GM18507 (cell line): ENCODE measurements at places on chromosomes 1 and 21.

DNA sequence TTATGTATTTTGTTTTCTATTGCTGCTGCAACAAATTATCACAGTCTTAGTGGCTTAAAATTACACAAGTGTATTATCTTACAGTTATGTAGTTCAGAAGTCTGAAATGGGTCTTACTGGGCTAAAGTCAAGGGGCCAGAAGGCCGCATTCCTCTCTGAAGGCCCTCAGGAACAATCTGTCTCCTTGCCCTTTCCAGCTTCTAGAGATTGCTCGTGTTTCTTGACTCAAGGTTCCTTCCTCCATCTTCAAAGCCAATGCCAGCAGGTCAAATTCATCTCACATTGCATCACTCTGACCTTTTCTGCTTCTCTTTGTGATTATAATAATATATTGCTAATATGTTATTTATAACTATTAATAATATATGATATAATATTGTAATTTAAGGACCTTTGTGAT lies 97.1 kb downstream of the DIRAS3 start:
- no peak for DNase-seq

- no peak for DNase-seq
Measured at GRCh38 chr1:45843474-45843905, 40.1 kb downstream of the MAST2 start.

DNA sequence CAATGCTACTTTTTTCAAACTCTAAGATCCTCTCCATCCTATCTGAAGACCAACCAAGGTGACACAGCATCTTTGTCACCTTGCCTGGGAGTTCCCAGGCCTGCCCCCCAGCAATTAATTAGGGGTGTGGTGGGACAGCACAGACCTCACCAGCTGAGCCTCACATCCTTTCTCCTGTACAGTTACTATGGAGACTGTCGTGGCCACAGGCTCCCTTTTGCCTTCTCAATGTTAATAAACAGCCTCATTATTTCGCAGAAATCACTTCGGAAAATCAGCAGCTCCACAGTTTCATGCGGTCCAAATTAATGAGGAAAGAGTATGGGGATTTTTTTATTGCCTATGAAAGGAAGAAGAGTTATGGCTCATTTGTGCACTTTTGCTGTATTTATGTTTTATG lies 378.3 kb downstream of the NPHP4 start:
- DNase-seq: no peak

- no peak for DNase-seq
Measured at GRCh38 chr1:87612956-87613355, 284.3 kb downstream of the LMO4 start.

DNA sequence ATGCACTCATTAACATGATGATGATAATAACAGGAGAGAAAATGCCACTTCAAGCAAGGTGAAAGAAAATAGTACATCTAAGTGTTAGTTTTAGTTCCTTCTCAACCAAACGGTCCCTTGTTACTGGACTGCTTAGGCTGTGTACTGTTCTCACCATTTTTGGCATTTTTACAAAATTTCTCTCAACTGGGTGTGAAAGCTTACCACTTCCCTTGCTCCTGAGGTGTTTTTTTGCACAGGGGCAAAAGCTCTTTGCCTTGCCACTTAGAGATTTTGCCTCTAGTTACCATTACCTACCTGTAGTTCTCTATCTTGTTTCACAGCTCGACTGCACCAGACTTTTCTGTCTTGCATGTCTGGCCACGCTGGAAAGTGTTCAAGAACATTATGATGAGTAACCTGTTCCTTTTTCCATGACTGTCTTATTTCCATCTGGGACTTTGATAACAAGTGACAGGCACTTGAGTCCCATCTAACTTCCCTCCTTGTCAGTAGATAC lies 10.7 kb downstream of the NEK7 start:
- DNase-seq: no peak

DNA sequence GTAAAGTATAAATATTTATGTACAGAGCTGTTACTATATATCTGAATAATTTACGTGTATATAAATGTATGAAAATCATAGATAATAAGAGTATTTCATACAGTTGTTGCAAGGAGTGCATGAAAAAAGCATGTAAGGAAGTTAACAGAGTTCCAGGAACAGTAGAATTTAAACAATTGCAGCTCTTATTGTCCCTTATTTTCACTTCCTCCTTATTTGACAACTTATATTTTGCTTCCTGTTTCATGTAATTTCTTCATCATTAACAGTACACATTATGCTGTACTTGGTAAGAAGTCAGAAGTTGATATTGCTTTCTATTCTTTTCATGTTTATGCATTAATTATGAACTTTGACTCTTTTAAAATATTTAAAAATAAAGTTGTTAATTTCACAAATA lies 681.5 kb downstream of the LRRIQ3 start:
- no peak for DNase-seq

- no peak for DNase-seq
Measured at GRCh38 chr1:203682473-203683383, 56.1 kb downstream of the ATP2B4 start.

- no peak for DNase-seq
Measured at GRCh38 chr21:33642896-33643657, 776 bp downstream of the ITSN1 start.

DNA sequence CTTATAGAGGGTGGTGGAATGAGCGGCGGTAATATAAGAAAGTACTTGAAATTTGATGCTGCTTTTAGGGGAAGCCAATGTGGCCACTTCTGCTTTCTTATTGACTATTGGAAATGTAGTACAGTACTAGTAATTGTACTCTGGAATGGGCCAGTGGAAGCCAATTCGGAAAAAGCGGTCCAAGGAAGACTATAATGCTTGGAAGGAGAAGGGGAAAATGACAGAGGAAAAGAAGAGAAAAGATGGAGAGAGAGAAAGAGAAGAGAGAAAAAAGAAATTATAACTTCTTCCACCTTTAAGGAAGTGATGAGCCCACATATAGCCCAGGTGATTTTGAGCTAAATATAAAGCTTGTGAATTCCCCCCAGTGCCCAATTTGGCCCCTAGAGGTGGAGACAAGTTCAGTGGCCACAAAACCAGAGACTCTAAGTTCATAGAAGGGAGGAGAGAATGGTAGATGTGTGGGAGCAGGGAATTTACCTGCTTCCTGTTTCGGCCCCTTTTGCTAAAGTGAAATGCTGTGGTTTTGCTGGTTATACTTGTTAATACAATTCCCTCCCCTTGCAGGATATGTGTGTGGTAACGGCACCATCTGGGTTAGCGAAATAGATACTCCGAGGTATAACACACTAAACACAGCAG lies 35.7 kb upstream of the DUSP10 start:
- no peak for DNase-seq

DNA sequence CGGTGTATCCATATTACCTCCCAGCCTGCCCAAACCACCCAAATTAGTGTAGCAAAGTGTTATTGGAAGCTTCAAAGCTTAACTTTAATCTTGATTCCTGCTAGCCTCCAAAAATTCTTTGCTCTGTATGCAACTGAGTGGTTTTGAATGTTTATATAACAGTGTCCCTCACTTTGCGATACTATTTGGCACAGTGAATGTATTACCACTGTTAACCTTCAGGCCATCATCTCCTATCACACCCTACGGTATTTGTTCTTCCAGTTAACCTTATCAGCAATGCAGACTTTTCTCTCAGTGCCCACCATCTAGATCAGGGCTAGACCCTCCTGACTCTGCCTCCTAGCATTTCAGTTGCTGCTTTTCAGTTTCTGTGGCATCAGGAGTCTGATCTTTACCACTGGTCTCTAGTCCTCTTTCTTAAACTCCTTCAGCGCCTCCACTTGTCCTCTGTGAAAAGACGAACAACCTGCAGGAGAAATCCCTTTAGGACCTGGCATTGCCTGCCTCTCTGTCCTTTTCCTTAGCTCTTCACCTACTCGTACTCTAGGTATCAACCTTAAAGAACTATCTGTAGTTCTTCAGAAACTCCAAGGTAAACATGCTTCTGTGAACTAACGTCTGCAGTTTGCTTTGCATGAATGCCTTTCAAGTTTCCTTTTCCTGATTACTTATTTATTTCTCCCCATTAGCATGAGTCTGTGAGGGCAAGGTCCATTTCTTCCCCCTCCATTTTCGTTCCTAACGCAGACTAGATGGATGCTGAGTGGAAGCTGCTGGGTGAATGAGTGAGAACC lies 71.7 kb downstream of the SNX7 start:
- DNase-seq: no peak

- DNase-seq: no peak
Measured at GRCh38 chr1:191261111-191261510, 783.4 kb upstream of the BRINP3 start.

DNA sequence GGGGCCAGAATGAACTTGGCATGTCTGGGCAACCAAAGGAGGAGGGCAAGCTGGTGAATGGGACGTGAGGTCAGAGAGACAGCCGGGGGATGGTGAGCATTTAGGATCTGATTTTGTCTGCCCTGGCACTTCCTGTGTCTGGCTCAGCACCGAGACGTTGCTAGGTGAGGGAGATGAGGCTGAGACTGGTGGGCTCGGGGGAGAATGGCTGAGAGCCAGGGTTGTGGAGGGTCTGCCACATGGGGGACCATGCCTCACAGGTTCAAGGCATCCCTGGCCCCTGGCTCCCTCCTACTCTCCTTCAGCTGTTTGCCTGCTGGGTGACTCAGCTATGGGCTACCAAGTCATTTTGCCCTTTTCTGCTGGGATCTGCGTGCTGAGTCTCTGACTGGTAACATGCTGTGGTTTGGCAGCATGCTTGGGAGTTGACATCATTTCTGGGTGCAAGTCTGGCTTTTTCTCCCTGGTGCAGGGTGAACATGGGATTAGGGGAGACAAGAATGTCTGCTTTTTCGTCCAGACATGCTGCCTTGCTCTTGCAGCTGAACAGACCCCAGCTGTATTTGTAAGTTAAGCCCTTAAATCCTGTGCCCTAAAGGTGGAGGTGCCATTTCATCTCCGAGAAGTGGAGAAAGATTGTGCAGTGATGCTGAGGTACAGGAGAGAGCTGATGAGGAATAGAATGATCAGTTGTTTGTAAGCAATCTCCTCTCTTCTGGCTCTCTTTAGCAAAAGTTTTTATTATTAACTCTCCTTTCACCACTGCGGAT lies 17.6 kb downstream of the GALNT2 start:
- no peak for DNase-seq

- DNase-seq: no peak
Measured at GRCh38 chr1:246567646-246568235, 1.5 kb downstream of the CNST start.

- DNase-seq: no peak
Measured at GRCh38 chr1:100400404-100400803, 48.1 kb downstream of the CDC14A start.

GRCh38 chr21:45037986-45038385 lies 36.4 kb upstream of the ADARB1 start:
- no peak for DNase-seq

DNA sequence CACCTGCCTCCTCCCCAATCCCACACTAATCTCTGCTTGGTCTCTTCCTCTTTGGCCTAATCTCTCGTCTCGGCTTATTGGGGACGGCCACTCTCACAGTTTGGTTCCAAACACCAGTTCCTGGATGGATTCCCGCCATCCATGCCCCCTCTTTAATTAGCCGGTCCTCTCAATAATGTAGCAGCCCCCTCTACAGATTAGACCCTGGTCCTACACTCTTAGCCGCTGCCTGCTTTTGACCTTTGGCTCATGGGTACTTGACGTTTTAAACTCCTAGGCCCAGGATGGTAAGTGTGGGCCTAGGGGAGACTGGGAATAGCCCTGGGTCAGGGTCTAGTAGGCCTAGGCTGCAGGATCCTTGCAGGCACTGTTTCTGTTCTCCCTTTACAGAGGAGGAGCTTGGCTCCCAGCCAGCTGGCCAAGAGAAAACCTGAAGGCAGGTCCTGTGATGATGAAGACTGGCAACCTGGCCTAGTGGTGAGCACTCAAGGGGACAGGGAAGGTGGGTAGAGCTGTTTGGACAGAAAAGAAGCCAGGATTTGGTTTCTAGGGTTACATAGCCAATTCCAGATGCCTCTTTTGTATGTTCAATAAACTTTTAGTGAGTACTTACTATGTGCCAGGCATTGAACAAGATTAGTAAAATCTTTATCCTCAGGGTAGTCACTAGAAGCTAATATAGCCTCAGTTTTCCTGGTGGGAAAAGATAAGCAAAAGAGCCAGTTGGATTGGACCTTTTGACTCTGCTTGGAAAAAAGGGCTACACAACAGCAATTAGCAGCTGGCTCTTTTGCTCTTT lies 758 bp downstream of the RAD54L start:
- no peak for DNase-seq

DNA sequence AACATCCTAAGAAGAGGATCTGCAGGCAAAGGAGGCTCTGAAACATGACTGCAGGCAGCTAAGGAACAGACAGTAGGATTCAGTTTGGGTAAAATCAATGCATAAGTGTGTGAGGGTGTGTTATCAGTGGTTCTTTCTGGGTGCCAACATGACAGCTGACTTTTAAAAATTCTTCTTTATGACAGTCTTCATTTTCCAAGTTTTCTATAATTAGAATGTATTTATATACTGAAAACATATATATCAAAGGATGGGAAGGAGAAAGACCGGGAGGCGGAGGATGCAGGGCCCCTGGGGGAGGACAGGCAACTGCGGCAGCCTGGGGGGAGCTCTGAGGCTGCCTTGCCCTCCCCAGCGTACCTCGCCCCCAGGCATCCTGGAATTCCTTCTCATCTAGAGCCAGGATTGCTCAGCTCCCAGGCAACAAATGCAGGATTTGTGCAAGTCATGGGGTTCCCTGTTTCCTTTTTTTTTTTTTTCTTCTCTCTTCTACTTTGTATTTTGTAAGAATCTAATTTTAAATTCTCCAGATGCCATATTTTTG lies 104.8 kb downstream of the CSMD2 start:
- DNase-seq: no peak

- DNase-seq: no peak
Measured at GRCh38 chr1:7060745-7061144, 275.5 kb downstream of the CAMTA1 start.

DNA sequence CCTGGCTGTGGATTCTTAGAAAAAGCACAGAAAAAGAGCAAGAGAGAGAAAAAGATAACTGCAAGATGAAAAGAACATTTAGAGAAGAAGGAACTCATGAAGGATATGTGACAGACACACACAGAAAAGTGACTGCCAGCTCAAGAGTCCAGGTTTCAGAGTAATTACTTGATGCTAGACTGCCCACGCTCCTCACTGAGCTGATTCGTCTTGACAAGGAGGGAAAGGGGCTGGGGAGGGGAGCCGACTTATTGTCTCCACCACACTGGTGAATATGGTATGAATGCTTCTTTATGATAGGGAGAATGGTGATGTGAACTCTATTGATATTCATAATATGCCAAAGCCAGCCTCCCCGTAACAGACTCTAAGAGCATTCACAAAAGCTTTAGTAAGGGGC lies 140.4 kb downstream of the BRINP2 start:
- DNase-seq: no peak

GRCh38 chr1:200780545-200781369 lies 42.1 kb downstream of the CAMSAP2 start:
- DNase-seq: no peak
